Keratinocyte (primary cell): ENCODE measurements at places on chromosomes 3 and 15. TPM values are rescaled to one million over a fixed set of nuclear protein-coding genes. Genes with fewer than 3 reads are reported as not detected.

DNA sequence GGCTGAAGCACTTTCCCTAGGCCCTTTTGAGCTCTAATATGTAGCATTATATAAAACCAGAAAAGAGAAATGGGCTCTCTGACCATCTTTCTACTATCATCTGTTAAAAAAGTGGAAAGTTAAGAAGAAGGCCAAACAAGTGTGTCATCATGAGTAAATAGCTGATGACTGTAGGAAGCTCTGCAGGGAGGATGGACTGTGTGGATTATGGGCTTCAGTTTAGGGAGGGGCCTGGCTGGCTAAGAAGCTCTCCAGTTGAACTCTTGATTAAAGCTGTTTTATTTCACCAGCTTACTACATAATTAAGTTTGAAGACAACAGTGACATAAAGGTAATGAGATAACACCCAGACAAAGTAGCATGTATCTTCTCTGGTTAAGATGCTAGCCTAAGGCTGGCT lies 30.6 kb downstream of the INTS14 start:
- H3K4me1 ChIP-seq, result peaks cover 10% of the 10 kb centered on the region
- H3K27me3 ChIP-seq, result no peaks in the 10 kb centered on the region
- no peak overlapping the region for H3K4me3 ChIP-seq
- DNase-seq, result no peak
- no peak overlapping the region for H3K27ac ChIP-seq
- peaks cover 42% of the 10 kb centered on the region for H3K36me3 ChIP-seq

RPUSD3 gene
- 31.5 to 39.0 TPM (median 37.6 TPM) in 3 replicates for polyA plus RNA-seq

- no peaks in the 10 kb centered on the region for H3K27me3 ChIP-seq
- H3K4me1 ChIP-seq, result no peaks in the 10 kb centered on the region
- H3K36me3 ChIP-seq, result no peaks in the 10 kb centered on the region
- DNase-seq, result no peak
Measured at GRCh38 chr3:147640781-147641180, 231.6 kb downstream of the ZIC1 start.

GRCh38 chr15:78950343-78950742 lies 5.5 kb upstream of the CTSH start:
- H3K4me3 ChIP-seq, result no peak overlapping the region
- peaks cover 21% of the 10 kb centered on the region for H3K4me1 ChIP-seq
- DNase-seq, result no peak
- H3K27ac ChIP-seq, result no peak overlapping the region
- no peaks in the 10 kb centered on the region for H3K36me3 ChIP-seq

GRCh38 chr3:112675943-112676535 lies 35.1 kb upstream of the CCDC80 start:
- peaks cover 25% of the 10 kb centered on the region for H3K4me1 ChIP-seq
- no peak for DNase-seq
- no peaks in the 10 kb centered on the region for H3K27me3 ChIP-seq
- H3K27ac ChIP-seq, result peak overlapping the region; percentile 65

DNA sequence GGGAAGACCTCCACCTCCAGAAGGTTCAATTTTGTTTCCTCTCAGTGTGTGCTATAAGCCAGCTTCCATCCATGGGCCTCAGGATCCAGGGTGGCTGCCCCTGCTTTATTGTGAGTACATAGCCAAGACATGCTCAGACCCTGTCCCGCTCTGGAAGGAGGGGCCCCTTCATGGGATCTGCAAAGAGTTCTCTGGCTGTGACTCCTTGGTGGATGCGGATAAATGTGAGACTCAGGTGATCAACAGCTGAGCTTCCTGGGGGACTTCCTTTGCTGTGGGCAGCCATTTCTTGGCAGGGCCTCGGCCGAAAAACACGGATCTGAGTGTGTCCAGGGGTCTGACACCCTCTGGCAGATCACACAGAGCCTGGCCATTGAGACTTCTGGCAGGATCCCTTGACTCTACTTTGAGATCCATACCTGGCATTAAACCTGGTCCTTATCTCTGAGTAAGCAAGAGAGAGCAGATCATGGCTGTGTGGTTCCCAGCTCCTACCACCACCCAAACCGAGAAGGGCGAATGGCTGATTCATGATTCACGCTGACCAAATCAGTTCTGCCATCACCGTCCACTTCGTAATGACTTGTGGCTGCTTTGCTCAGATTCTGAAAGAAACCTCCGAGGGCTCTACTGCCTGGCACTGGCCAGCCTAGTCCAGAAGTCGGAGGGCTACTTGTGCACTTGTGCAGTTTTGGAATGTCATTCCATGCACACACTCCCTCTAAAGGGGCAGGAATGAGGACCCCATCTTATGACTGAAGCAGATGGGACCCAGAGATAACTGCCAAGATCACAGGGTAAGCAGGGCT lies 68.1 kb downstream of the SENP2 start:
- H3K27me3 ChIP-seq, result no peaks in the 10 kb centered on the region
- DNase-seq, result no peak
- no peak overlapping the region for H3K4me3 ChIP-seq
- H3K27ac ChIP-seq, result no peak overlapping the region
- peaks cover 38% of the 10 kb centered on the region for H3K4me1 ChIP-seq
- peaks cover 35% of the 10 kb centered on the region for H3K36me3 ChIP-seq

DNA sequence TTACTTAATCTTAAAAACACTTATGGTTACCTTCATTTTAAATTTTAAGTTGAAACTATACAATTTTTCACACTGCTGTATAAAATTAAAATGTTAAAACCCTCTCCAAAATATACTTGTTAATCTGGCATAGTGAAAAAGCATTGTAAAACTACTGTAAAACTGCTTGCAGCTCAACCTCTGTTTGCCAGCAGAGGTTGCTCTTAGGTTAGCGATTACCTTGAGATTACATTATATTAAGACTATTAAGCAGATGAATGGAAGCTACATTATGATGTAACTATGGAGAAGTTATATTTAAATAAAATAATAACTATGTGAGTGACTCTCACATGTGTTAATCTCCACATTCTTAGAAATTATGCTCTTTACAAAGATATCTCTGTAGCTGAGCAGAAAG lies 143.6 kb upstream of the SLITRK3 start:
- H3K27ac ChIP-seq, result no peak overlapping the region
- H3K27me3 ChIP-seq, result no peaks in the 10 kb centered on the region
- no peak overlapping the region for H3K4me3 ChIP-seq

- no peak for DNase-seq
- no peaks in the 10 kb centered on the region for H3K27me3 ChIP-seq
- H3K27ac ChIP-seq, result no peak overlapping the region
- no peak overlapping the region for H3K4me3 ChIP-seq
- H3K4me1 ChIP-seq, result no peaks in the 10 kb centered on the region
Measured at GRCh38 chr3:72520690-72521308, 327.4 kb downstream of the SHQ1 start.
